NAMALWA (cell line): ENCODE measurements at places on chromosomes 7 and 10.

- DNase-seq, result no peak
Observed at GRCh38 chr7:91248996-91249395, 15.2 kb upstream of the FZD1 start.

GRCh38 chr10:82890573-82890972 is 1015.6 kb downstream of the NRG3 start:
- DNase-seq, result no peak

DNA sequence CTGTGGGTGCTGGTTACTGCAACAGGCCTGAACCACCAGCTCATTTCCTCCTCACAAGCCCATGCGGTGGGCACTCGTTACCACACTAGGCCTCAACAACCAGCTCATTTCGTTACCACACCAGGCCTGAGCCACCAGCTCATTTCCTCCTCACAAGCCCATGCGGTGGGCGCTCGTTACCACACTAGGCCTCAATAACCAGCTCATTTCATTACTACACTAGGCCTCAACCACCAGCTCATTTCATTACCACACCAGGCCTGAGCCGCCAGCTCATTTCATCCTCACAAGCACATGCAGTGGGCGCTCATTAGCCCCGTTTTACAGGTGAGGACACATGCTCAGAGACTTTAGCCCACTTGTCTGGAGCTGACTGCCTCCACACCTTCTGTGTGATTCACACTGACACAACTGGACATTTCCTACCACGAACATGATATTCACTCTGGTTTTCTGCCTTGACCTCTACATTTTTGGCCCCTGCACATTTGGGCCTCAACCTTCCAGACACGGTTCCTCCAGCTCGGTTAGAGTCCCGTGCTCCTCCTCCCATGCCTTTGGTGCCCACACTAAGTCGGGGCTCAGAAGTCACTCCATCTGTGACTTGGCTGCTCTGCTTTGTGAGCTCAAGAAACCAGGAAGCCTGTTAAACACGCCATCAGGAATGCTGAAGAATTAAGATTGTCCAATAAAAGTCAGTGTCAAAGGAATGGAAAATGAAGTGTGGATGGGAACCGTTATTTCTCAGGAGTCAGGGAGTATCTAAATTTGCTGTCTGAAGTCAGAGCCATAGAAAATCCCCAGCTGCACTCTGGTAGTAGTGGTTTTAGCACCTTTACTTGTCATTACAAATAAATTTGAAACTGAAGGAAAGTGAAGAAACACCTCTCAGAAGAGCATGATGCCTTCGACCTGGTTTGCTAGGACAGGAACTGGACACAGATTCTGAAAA is 55.8 kb upstream of the LANCL2 start:
- DNase-seq, result no peak

DNA sequence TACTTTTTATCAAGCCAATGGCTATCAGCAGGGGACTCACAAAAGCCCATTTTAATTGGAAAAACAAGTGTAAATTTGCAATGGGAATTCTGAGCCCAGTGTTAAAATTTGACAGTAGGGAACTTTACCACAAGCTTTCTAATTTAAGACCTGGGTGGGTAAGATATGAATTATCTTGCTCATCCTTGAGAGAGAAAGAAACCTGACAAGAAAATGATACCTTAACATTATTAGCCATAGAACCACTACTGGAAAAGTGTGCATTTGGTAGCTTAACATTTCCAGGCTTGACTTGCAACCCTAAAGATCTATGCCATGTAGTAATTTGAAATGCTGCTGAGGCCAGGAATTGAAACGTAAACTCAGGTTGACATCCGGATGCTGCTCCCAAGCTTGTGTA is 2.7 kb upstream of the ST8SIA6 start:
- no peak for DNase-seq

DNA sequence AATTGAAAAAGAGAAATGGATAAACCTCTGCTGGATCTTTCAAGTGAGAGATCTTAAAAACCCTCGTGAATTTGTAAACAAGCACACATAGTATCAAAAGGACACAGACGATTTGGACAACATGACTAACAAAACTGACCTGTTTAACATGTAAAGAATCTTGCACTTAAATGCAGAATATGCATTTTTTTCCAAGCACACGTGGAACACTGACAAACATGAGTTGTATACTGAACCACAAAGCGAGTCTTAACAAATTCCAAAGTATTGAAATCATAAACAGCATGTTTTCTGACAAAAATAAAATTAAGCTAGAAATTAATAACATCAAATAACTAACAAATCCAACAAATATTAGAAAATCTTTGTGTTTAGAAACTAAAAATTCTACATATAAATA is 65.0 kb upstream of the ZNF746 start:
- no peak for DNase-seq
